Memory B cell (primary cell): ENCODE measurements at places on chromosomes 5 and 9.

GRCh38 chr9:91405343-91406077 is 18.1 kb downstream of the NFIL3 start:
- DNase-seq: no peak

DNA sequence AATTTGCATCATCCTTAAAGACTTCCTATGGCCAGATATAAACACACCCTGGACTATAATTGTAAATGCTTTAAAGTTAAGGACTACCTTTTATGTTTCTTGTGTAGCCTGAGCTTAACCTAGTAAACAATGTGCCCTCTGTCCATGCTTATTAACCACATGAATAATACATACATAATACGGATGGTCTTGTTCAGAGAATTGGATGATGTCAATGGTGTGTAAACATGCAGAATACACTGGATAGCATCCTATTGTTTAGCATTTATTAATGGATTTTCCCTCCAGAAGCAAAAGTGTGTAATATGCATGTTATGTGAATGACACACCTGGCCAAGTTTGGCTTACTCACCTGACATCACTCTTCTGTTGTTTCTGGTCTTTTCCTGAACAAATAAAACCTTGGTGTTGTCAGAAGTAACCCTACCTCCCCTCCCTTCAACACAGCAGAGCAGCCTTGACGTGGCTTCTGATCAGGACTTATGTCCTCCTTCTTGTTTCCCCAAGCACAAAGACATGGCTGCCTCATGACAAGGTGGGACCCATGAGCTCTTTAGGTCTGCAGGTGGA is 517.9 kb downstream of the MTRR start:
- DNase-seq: no peak

GRCh38 chr5:68066277-68066955 is 149.1 kb upstream of the PIK3R1 start:
- no peak for DNase-seq

DNA sequence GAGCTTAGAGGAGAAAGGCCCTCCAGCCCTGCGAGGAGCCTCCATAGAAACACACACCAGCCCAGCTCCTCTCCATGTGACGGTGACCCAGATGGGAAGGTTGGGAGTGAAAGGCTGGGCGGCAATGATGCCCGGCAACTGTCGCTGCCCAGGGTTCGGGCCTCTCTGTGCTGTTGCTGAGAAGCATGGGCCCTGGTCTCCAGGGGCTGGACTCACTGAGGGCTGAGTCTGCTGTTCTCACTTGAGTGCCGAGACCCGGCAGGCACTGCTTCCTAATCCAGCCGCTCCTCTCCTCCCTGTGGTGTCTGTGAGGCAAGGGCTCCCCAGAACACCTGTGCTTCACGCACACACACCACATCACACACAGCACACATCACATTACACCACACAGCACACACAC is 493.6 kb downstream of the GADD45G start:
- no peak for DNase-seq

- no peak for DNase-seq
These were observed 15.0 kb downstream of the NAIF1 start for GRCh38 chr9:128051932-128052709.
